ENCODE measurements at places on chromosomes 3 and 15. TPM values are rescaled to one million over a fixed set of nuclear protein-coding genes. Genes with fewer than 3 reads are reported as not detected.

GRCh38 chr3:72439321-72440183 lies 408.7 kb downstream of the SHQ1 start:
- no peak for DNase-seq

GRCh38 chr3:36840453-36840921 lies 76.1 kb upstream of the DCLK3 start:
- peak; percentile 59 for DNase-seq

EIF4E3 gene
- total RNA-seq = 51.0 TPM

- peak; percentile 56 for DNase-seq
Observed at GRCh38 chr3:30437171-30437601, 169.2 kb upstream of the TGFBR2 start.

Data from psoas muscle (tissue), 8 donors.